ENCODE measurements at places on chromosomes 4 and X.

DNA sequence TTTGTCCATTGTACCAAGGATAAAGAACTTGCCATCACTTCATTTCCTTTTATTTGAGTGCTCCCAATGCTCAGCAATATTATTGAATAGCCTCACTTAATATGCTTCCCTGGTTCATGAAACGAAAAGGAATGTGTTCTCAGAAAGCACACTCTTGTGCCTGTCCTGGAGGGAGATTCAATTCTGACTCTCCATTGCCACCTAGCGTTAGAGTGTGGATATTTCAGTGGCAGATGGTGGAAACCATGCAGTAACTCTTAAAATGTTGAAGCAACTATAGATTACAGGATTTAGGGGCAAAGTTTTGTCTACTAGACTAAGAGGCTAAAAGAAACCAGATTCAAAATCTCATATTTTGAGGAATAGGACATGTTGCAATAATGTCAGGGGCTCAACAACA is 36.0 kb downstream of the GAB3 start:
- DNase-seq: peak; percentile 13
- no peaks in the 10 kb centered on the region for H3K27me3 ChIP-seq
- no peak overlapping the region for H3K27ac ChIP-seq
- no peak overlapping the region for H3K4me3 ChIP-seq

GRCh38 chrX:30141966-30142365 is 73.4 kb upstream of the MAGEB2 start:
- no peaks in the 10 kb centered on the region for H3K27me3 ChIP-seq
- H3K36me3 ChIP-seq: no peaks in the 10 kb centered on the region
- H3K27ac ChIP-seq: no peak overlapping the region
- H3K4me3 ChIP-seq: no peak overlapping the region
- no peaks in the 10 kb centered on the region for H3K4me1 ChIP-seq
- DNase-seq: no peak

DNA sequence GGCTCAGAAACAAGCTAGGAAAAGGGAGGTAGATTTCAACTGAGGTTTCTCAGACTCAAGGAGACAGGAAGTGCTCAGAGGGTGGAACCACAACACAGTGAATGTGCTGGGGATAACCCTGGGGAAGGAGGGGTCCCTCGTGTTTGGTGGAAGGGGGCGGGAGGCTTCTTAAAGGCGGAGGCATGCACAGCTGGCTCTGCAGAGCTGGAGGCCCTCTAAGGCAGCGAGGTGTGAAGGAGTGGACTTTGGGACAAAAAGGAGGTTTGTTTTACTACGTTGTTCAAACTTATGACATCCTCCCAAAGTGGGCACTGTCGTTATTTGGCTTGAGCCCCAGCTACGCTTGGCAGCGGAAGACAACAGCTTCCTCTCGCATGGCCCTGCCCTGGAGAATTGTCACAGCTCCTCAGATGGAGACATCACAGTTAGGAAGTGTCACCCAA is 21.7 kb upstream of the MTM1 start:
- H3K4me3 ChIP-seq: no peak overlapping the region
- no peaks in the 10 kb centered on the region for H3K36me3 ChIP-seq
- H3K27ac ChIP-seq: no peak overlapping the region
- no peaks in the 10 kb centered on the region for H3K4me1 ChIP-seq
- no peak for DNase-seq

GRCh38 chr4:174406383-174406782 is 115.9 kb downstream of the HPGD start:
- H3K27me3 ChIP-seq: no peaks in the 10 kb centered on the region
- H3K27ac ChIP-seq: no peak overlapping the region
- H3K4me1 ChIP-seq: no peaks in the 10 kb centered on the region
- no peaks in the 10 kb centered on the region for H3K36me3 ChIP-seq
- no peak for DNase-seq
